Hematopoietic multipotent progenitor cell treated with erythropoietin and hydrocortisone succinate and interleukin-3 and kit ligand, for 8 days (in vitro differentiated cells): ENCODE measurements at places on chromosomes 16 and 17.

DNA sequence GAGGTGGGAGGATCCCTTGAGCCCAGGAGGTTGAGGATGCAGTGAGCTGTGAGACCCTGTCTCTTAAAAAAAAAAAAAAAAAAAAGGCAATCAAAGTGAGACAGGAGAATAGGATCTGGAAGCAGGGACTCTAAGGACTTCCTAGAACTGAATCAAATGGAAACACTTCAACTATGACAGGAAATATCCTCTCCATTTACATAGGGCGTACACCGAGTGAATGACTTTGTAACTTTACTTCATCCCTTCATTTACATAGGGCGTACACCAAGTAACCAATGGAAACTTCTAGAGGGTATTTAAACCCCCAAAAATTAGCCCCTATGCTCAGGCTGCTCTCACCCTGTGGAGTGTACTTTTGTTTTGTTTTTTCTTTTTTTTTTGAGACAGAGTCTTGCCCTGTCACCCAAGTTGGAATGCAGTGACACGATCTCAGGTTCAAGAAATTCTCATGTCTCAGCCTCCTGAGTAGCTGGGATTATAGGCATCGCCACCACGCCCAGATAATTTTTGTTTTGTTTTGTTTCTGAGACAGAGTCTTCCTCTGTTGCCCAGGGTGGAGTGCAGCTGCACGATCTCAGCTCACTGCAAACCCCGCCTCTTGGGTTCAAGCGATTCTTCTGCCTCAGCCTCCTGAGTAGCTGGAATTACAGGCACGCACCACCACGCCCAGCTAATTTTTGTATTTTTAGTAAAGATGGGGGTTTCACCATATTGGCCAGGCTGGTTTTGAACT is 9.6 kb upstream of the PRPSAP1 start:
- no peak for DNase-seq

DNA sequence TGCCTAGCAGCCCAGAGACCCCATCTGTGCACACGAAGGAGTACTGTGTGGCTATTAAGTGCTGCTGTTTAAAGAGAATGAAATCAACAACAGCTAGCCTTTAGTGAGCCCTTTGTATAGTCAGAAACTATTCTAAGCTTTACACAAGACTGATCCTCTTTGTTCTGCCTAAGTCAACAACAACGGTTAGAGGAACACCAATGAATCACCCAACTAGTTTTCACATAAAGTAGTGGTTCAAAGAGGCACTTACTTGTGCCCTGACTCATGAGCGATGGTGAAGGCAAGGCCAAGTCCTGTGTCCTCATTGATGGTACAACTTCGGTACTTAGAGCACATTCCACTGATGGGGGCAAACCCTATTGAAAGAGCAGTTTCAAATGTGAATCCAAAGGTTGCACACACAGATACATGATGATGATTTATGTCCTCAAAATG is 75.8 kb downstream of the ADAMTS18 start:
- no peak for DNase-seq

- DNase-seq, result no peak
Observed at GRCh38 chr16:26863931-26864330, 202.8 kb upstream of the C16orf82 start.

- no peak for DNase-seq
Observed at GRCh38 chr16:68475071-68475470, 26.8 kb upstream of the SMPD3 start.

DNA sequence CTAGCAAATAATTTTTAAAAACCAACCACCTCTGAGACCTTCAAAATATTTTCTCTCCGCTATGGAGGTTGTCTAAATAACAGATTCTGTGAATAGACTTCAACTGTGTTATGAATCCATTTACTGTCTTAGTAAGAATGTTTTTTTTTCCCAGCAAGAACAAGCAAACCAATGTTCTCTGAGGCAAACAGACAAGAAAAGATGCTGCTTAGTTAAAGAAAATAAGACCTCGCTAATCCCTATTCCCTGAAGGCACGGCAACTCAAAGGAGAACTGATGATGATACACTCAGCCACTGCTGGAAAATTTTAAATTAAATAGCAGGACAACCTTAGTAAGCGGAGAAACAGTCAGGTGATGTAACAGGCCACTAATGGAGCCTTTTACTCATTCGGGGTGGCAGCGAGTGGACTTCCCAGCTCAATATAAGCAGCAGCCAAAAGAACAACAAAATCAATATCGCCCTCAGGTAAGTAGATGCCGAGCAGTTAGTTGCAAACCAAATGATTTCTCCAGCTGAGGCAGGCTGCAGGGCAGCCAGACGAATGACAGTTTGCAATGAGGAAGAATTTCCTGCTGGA is 81.8 kb downstream of the CPPED1 start:
- DNase-seq, result no peak

- DNase-seq, result no peak
Observed at GRCh38 chr17:82374626-82375331, 3.2 kb downstream of the UTS2R start.

DNA sequence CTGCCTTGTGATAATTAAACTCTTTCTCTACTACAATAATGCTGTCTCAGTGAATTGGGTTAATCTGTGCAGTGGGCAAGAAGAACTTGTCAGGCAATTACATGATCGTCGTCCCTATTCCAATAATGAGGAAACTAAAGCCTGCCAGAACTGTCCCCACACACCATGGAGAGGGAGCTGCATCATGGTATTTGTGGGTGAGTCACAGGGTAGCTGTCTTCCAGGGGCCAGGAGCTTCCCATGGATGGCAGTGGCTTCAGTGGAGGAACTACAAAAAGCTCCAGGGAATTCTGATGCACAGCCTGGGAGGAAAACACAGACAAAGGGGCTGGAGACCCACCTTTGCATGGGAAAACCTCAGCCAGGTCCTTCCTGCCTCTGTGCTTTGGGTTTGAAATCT is 83.3 kb upstream of the C16orf82 start:
- no peak for DNase-seq

DNA sequence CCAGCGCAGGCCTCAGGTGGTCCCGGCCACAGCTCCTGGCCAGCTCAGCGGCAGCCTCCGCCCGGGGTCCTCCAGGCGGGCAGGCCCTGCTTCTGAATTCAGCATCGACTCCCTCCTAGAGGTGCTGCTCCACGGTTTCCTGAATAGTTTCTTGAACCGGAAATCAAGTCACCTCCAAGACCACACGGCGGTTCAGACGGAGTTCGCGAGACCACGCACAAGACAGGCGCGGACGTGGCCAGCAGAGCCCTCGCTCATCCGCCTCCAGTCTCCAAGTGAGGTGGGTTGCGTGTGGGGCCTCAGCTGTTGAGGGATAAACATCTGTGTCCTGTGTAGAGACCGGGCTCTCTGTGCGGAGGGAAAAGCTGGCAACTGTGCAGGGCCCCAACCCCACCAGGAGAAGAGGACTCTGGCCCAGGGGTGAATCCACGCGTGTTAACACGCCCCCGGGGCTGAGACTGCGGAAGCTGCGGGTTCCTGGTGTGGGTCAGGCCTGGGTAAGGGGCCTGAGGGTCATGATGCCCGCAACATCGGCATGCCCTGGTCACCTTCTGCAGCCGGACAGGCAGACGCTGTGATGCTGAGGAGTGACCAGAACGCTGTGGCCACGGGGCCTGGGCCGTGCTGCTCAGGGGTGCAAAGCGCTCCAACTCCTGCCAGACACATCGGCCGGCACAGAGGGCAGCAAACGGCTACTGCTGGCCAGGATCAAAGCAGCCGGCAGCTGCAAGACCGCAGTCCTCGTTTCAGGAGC is 55.0 kb upstream of the METRNL start:
- DNase-seq, result no peak

GRCh38 chr17:62696256-62696655 is 68.8 kb downstream of the MRC2 start:
- DNase-seq, result no peak

- no peak for DNase-seq
Observed at GRCh38 chr17:5819396-5819795, 235.1 kb upstream of the NLRP1 start.

- no peak for DNase-seq
Observed at GRCh38 chr16:2527784-2528100, 3.5 kb downstream of the CEMP1 start.

DNA sequence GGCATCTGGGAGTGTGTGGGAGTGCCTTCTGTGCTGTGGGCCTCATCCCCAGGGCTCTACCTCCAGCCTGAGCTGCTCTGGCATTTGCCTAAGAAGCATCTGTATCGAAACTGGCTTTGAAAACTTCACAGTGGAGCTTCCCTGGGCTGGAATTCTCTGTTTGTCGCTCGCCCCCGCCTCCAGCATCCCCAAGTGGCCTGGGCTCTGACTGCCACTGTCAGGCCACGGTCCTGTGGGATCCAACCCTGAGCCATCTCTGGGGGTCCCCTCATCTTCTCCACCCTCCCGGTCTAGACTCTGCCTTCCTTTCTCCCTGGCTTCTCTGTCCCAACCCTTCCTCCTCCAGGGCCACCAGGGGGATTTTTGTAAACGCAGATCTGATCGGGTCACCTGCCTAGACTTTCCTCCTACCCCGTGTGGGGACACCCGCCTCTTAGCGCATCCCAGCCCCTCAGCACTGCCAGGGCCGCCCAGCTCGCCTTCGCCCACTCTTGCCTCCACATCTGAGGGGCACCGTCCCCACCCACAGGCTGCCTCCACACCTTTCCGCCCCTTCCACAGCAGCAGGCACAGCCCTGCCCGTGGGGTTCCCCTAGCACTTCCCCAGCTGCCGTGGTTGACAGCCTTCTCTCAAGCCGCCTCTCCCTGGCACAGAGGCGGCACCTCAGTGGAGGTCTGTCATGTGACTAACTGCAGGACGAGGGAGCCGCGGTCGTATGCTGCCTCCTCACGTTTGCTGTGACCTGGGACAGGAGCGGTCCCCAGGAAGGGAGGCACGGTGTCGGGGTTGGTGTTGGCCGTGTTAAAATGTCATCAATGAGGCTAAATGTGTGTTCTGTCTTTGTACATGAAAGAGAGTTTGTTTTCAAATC is 12.0 kb downstream of the TBC1D24 start:
- DNase-seq, result peak; percentile 82

DNA sequence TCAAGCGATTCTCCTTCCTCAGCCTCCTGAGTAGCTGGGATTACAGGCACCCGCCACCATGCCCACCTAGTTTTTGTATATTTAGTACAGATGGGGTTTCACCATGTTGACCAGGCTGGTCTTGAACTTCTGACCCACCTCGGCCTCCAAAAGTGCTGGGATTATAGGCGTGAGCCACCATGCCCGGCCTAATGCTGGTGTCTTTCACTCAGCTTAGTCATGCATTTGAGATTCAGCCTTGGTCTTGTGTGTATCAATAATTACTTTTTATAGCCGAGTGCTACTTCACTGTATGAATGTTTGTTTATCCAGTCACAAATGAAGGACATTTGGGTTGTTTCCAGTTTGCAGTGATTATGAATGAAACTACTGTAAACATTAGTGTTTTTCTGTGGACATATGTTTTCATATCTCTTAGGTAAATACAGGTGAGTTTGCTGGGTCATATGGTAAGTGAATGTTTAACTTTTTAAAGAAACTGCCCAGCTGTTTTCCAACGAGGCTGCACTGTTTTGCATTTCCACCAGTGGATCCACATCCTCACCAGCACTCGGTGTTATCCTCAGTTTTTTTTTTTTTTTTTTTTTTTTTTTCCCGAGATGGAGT is 11.0 kb upstream of the PLCG2 start:
- DNase-seq, result no peak

DNA sequence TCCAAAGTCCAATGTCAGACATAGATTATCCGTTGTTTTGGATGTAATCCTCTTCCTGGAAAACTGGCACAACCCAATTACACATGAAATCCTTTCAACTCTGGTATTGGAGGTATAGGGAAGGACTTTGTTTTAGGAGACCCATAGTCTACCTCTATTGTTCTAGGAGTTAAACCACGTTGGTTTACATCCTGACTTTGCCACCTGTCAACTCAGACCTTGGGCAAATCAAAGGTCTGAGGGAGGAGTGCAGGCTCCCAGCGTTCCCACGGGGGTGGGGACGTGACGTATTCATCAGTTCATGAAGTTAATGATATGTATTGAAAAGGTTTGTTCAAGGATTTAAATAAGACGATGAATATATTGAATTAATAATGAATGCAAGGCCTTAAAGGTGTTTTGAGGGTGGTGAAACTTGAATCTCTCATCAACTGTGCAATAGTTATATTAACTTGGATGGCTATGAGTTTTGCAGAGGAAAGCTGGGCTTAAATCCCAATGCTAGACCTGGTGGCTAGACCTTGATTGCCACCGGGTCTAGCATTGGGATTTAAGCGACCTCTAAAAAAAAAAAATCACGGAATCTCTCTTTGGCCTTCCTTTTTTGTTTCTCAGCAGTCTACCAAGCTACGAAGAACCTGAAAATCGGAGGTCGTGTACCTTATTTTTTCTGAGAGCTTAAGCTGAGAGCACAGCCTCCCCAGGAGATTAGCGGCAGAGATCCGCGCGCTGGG is 744 bp upstream of the NF1 start:
- no peak for DNase-seq

DNA sequence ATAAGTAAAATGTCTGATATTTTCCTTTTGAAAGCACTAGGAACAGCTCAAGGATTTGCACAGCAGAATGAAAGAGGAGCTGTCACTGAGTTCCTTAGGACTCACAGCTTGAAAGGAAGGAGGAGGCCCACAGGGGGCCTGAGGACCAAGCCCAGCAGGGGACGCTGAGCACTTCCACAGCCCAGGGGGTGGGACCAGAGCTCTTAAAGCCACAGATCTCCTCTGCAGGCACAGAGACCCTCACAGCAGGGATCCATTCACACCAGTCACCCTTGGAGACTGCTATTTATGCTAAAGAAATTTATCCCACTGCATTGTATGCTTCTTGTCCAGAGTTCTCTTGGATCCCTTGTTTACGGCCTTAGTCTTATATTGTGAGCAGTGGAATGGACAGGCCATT is 253.3 kb downstream of the STX8 start:
- no peak for DNase-seq

GRCh38 chr17:44584443-44584842 is 27.2 kb downstream of the FZD2 start:
- DNase-seq, result no peak

- DNase-seq, result no peak
Observed at GRCh38 chr16:85777583-85778310, 21.6 kb downstream of the EMC8 start.

GRCh38 chr16:19294156-19294649 is 8.7 kb downstream of the CLEC19A start:
- no peak for DNase-seq

DNA sequence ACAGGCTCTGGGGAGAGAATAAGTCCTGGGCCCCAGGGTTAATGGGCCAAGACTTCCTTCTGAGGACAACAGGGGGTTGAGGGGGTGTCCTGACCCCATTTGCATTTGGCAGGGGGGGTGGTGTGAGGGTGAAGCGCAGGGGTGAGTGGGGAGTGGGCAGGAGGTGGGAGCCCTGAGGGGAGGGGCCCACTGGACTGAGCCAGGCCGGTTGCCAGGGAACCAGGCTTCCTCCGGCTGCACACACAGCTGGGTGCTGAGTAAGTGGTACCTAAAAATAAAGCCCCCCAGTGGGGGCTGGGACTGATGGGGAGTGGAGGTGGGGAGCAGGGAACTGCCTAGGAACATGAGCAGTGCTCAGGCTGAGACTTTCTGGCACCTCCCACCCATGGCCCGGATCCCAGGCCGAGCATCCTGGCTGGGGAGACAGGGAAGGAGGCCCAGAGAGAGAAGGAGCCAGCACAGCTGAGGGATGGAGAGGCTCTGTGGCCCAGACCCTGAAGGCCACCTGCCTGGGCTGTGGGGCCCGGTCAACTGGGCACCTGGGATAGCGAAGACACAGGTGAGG is 7.5 kb upstream of the RASD1 start:
- DNase-seq, result no peak
